ENCODE measurements at places on chromosomes 11 and 22.

- no peak for DNase-seq
These were observed 55.5 kb downstream of the CLPB start for GRCh38 chr11:72378704-72379383.

GRCh38 chr11:120959189-120959588, 64.7 kb upstream of the TBCEL start:
- no peak for DNase-seq

DNA sequence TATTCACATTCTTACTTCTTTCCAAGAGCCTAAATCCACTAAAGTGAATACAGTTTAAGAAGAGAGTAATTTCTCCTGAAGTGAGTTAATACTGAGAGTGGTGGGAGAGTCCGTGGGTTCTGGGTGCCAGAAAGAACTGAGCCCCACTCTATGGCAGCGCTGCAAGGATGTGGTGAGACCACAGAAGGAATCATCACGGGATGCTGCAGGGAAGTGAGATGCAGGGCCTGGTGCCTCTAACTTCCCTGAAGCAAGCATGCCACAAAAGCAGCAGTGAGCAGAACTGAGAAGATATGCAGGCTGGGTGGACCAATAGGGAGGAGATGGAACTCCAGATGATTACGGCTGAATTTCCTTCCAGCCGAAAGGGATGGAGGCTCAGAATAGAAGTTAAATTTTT, 5.0 kb upstream of the MMP12 start:
- peak; percentile 48 for DNase-seq

GRCh38 chr11:113349528-113349927, 35.1 kb downstream of the TTC12 start:
- no peak for DNase-seq

DNA sequence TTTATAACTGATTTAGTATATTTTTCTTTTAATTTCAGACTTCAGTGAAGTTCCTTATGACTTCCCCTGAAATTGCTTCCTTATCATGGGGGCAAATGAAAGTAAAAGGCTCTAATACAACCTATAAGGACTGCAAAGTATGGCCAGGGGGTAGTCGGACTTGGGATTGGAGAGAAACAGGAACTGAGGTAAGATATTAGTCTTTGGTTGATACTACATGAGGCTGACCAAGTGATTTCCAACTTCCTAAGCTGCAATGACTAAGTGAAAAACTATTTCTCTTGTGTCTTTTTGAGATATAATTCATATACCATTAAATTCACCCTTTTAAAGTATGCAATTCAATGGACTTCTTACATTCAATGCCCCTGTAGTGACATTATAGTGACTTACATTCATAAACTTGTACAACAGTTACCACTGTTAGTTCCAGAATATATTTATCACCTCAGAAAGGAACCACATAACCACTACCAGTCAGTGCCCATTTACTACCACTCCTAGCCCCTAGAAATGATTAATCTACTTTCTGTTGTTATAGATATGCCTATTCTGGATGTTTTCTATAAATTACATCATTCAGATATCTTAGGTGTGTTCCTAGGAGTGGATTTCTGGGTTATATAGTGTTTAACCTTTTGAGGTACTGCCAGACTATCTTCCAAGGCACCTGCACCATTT, 21.6 kb downstream of the AAMDC start:
- DNase-seq, result peak; percentile 56

DNA sequence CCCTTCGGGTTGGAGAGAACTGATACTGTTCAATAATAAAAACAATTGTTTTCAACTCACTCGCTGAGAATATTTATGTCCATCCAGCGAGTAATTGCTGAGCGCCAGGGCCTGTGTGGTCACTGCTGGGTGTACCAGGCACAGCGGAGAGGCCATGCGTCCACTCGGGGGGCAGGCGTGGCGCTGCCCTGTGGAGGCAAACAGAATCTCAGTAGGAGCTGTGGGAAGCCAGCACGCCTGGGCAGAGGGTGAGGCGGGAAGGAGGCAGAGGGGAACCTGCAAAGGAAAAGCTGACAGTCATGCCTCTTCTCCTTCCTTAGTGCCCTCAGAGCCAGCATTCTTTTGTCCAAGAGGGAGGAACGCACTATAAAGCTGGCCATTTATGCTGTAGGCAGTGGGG, 11.4 kb downstream of the GLB1L3 start:
- DNase-seq, result no peak

GRCh38 chr11:105057432-105057831, 12.3 kb upstream of the CARD16 start:
- DNase-seq, result no peak

- no peak for DNase-seq
These were observed 35.1 kb downstream of the HIPK3 start for GRCh38 chr11:33292311-33292710.

GRCh38 chr11:73387594-73388264, 11.5 kb downstream of the RELT start:
- no peak for DNase-seq

- no peak for DNase-seq
These were observed 51.4 kb downstream of the JAM3 start for GRCh38 chr11:134120143-134120850.

- DNase-seq, result no peak
These were observed 62.6 kb downstream of the PKNOX2 start for GRCh38 chr11:125227151-125227550.

DNA sequence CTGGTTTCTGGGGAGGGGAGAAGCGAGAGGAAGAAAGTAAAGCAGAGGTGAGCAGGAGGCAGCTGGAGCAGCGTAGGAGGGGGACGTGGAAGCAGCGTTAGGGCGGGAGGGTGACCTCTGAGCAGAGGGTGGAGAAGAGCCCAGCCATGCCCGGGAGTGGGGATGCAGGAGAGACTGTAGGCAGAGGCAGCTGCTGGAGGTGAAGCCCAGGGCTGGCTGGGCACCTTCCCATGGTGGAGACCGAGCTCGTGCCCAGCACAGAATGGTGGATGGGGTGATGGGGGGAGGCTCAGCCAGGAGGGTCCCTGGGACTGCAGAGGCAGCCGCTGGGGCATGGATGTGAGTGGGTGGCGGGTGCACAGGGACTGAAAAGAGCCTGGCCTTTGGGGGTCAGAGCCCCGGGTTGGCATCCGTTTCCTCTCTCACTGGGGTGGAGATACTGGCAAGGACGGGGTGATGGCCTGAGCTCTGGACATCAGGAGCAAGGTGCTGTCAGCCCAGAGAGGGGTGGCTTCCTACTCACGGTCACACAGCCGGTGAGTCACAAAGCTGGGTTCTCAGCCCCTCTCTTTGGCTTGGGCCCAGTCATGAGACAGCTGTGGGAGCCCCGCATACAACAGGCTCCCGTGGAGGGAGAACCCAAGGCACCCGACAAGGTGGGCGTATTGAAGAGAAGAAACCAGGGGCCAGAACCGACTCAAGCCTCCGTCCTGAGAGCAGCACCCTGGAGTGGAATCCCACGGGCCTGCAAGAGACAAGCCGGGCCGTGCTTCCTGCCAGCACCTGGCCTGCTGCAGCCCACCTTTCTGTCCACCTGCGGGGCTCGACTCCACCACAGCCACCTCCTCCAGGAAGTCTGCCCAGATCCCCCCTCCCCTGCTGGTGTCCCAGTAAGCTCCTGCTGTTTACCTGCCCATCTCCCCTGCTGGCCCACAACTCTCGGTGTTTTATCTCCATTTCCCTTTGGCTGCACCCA, 45.8 kb upstream of the FGF3 start:
- no peak for DNase-seq

- no peak for DNase-seq
These were observed 12.6 kb downstream of the TCIRG1 start for GRCh38 chr11:68051191-68052136.

- no peak for DNase-seq
These were observed 90.6 kb downstream of the LARGE1 start for GRCh38 chr22:33829546-33830280.

DNA sequence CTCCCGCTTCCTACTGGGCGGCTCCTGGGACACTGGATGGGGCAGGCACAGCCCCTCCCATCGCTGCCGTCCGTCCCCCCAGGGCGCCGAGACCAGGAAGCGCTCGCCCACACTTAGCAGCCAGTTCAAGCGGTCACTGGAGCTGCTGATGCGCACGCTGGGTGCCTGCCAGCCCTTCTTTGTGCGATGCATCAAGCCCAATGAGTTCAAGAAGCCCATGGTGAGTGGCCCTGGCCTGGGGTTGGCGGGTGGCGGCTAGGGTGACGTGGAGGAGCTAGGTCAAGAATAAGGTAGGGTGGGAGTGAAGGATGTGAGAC, 44.6 kb downstream of the MYO7A start:
- DNase-seq, result no peak

- DNase-seq, result peak; percentile 6
These were observed 18.4 kb downstream of the SELENOO start for GRCh38 chr22:50218996-50219727.

GRCh38 chr11:1864831-1865665, 12.2 kb downstream of the LSP1 start:
- DNase-seq, result no peak

DNA sequence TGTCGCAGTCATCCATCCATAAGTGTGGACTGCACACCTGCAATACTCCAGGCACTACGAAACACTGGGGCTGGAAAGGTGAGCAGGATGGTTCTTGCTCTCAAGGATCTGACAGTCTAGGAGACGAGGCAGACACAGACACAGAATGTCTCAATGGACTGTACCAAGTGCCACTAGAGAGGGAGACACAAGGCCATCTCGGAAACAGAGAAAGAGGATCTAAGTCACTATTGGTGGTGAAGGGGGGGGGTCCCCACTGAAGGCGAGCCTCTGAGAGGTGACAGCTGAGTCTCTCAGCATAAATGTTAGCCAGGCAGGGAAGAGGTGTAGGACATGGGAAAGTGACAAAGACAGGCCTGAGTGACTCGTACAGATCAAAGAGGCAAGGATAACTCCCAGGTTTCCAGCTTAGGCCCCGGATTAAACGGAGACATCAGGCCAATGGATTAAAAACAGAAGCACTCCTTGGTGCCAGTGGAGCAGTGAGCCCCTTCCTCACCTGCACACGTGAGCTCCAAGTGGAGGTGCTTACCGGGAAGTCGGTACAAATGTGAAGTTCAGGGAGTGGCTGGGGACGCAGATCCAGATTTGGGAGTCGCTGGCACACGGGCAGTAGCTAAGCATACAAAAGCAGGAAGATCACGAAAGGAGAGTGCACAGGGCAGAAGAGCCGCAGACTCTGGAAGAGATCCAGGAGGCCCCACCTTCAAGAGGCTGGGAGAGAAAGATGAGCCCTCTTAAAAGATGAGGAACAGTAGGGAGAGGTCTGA, 117.2 kb downstream of the MICAL3 start:
- DNase-seq, result no peak

- peak; percentile 96 for DNase-seq
These were observed 18.2 kb upstream of the GRAMD4 start for GRCh38 chr22:46602025-46602424.

DNA sequence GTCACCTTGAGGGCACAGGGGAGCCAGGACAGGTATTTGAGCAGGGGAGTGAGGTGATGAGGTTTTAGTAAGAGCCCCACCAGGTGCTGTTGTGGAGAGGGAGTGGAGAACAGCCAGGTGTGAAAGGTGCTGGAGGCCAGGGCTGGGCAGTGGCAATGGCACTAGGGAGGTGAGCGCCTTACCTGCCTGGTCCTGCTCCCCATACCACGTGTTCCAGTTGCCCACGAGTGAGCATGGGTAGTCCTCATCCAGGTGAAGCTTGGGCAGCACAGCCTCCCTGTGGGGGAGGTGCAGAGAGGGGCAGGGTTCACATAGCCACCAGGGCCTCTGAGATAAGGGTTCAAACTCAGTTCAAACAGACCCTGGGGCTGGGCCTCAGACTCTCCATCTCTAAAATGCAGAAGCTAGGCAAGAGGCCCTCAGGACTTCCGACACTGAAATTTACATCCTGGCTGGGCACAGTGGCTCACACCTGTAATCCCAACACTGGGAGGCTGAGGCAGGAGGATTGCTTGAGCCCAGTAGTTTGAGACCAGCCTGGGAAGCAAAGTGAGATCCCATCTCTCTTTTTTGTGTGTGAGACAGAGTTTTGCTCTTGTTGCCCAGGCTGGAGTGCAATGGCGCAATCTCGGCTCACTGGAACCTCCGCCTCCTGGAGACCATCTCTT, 11.8 kb downstream of the NIPSNAP1 start:
- DNase-seq, result no peak

DNA sequence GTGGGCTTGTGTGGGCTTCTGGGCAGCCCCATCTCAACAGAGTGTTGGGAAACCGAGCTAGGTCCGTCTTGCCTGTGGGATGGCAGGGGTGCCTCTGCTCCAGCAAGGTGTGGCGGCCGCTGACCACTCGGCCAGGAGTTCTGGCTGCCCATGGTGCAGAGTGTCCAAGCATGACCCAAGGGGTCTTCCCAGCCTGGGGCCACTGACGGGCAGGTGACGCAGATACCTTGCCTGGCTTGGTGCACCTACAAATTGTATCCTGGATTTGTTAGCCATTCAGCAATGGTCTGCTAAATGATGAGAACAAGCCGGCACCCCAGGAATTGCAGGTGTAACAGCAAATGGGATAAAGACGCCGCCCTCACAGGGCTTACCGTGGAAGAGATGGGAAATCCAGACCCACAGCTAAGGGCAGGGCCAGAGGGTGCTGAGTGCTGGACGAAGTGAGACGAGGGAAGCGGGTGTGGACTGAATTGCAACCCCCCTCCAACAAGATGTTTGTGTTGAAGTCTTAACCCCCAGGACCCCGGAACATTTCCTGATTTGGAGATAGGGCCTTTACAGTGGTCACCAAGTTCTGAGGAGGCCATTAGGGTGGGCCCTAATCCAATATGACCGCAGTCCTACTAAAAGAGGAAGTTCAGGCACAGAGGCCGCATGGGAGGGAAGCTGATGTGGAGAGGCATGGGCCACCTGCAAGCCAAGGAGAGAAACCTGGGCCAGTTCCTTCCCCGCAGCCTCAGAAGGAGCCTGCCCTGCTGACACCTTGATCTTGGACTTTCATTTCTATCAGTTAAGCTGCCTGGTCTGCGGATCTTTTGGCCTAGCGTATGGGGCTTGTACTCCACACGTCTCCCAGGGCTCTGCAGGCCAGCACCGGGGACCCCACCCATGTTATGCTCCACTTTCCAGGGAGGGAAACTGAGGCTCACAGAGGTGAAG, 45.2 kb upstream of the LINC01488 start:
- no peak for DNase-seq

- no peak for DNase-seq
These were observed 243.7 kb downstream of the TTC28 start for GRCh38 chr22:28435982-28436381.

- DNase-seq, result no peak
These were observed 640 bp upstream of the VSIG10L2 start for GRCh38 chr11:125945011-125945796.

- peak; percentile 93 for DNase-seq
These were observed 13.5 kb downstream of the CD59 start for GRCh38 chr11:33722590-33723234.

Data from inflammatory macrophage treated with lipopolysaccharide for 4 hours (primary cell).